NCI-H774 (cell line): ENCODE measurements at places on chromosomes 5 and 9.
A peak's percentile ranks its signal among the peaks of the same experiment; 100 is the strongest.

DNA sequence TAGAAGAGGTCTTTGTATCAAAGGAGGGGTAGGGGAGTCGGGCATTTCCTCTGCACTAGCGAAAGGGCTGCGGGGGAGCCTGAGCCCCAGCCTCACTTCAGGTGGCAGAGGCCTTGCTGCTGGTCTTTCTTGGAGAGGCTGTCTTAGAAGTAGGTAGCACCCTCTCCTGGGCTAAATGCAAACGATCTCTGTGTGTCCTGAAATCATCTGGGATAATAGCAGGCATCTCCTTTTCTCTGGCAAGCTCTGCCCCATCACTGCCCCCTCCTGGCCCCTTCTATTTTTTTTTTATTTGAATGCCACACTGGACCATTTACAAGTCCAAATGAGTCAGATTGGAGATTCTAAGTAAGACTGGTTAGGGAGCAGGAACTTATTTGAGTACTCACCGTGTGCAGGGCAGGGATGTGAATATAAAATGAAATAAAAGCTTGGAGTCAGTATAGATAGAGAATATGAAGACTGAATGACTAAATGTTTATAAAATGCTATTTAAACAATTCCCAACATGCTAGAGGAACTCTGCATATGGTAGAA lies 137.1 kb downstream of the FGF1 start:
- DNase-seq = peak; percentile 49

DNA sequence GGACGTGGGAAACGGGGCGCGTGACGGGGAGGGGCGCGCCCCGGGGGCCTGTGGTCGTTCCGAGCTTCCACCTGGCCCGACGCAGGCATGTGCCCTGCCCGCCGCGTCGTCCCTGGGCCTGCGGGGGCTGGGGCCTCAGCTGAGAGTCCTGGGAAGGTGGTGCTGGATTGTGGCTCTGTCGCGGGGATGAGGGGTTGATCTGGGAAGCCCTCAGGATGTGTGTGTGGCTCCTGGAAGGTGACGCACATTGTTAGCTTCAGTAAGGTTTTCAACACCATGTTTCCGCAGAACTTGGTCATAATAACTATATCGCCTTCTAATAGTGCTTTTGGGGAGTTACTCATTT lies 589.1 kb downstream of the MTRR start:
- no peak for DNase-seq

GRCh38 chr9:131500939-131501541 lies 1.7 kb upstream of the POMT1 start:
- DNase-seq = no peak

- no peak for DNase-seq
Observed at GRCh38 chr9:125663127-125663526, 43.9 kb downstream of the MAPKAP1 start.

- no peak for DNase-seq
Observed at GRCh38 chr5:16907270-16907669, 28.8 kb downstream of the MYO10 start.

DNA sequence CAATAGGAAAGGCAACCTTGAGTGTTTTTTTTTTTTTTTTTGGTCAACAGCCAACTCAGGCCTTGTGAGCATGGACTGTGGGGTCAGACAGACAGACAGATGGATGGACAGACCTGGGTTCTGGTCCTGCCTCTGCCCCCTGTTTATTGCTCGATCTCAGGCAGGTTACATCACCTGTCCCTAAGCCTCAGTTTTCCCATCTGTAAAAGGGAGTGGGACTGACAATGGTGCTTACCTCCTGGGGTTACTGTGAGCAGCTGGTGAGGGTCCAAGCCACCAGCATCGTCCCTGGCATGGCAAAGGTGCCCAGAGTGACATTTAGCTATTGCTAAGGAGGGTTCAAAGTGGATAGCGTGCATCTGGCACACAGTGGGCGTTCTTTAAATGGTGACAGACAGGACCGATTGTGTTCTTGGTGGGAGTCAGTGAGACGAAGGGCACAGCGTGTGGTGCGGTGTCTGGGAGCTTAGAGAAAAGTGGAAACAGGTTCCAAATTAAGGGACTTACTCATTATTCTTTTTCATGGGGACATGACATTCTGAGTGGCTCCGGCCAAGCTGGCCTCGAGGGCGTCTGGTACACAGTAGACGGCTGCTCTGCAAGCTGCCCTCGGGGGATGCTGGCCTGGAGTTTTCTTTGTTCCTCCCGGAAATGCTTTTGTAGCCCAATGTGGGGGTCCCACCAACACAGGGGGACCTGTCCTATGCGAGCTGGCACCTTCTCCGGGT lies 72.1 kb downstream of the COL27A1 start:
- DNase-seq = no peak

- DNase-seq = no peak
Observed at GRCh38 chr9:72305102-72305546, 59.9 kb downstream of the ZFAND5 start.

DNA sequence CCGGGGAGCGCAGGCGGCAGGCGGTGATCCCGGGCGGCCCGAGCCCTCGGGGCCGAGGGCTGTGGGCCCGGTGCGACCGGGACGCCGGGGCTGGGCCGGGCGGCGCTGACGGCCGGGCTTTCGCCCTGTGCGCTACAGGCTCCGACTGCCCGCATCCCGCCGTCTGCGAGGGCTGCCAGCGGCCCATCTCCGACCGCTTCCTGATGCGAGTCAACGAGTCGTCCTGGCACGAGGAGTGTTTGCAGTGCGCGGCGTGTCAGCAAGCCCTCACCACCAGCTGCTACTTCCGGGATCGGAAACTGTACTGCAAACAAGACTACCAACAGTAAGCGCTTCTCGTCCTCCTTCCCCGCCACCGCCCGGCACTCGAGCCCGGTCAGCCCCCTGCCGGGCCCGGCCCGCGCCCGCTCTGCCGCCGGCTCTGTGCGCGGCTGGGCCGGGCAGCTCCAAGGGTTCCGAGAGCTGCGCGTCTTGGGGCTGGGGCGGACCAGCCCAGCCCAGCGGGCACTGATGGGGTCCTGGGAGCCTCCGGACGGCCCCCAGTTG lies 1.6 kb downstream of the LMX1B start:
- peak; percentile 59 for DNase-seq

- DNase-seq = no peak
Observed at GRCh38 chr5:177505075-177505474, 4.6 kb downstream of the DOK3 start.
